Bronchus fibroblast of lung (primary cell): ENCODE measurements at places on chromosomes 4 and X. TPM values are rescaled to one million over a fixed set of nuclear protein-coding genes. Genes with fewer than 3 reads are reported as not detected.

The RAI2 gene
- total RNA-seq = 0.84 and 1.0 TPM in 2 replicates

The LRP2BP gene
- under 0.01 and 0.34 TPM in 2 replicates for total RNA-seq

The HSD17B11 gene
- 21.1 and 30.1 TPM in 2 replicates for total RNA-seq

The GAGE2A gene
- total RNA-seq = not detected in 2 replicates

The SOWAHB gene
- not detected in 2 replicates for total RNA-seq
